Right atrium auricular region (tissue), 2 donors: ENCODE measurements at places on chromosomes 6 and 20.

- DNase-seq, result no peak
Measured at GRCh38 chr20:3857405-3857804, 10.8 kb downstream of the MAVS start.

GRCh38 chr20:3672547-3673171, 9.2 kb downstream of the ADAM33 start:
- no peak for DNase-seq

- DNase-seq, result no peak
Measured at GRCh38 chr6:116405138-116405537, 34.4 kb downstream of the DSE start.

GRCh38 chr6:71326611-71327010, 38.0 kb downstream of the OGFRL1 start:
- no peak for DNase-seq

DNA sequence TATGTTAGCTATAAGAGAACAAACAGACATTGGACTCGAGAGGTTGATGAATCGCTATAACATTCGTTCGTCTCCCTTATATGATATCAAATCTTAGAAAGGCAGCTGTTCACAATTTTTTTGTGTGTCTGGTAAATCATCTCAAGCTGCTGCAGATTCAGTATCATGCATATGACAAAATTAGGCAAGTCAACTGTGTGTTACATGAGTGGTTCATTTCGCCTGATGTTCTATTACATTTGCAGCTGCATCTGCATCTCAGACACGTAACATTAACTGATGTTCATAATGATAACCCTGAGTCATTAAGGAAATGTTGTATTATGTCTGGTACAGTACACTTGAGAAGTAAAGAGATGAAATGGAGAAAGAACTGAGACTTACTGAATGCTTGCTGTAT, 92.1 kb downstream of the NKAIN2 start:
- DNase-seq, result no peak
